Fibroblast of gingiva (primary cell): ENCODE measurements at places on chromosomes 7 and 10.
A peak's percentile ranks its signal among the peaks of the same experiment; 100 is the strongest.

GRCh38 chr10:80359644-80360043, 3.1 kb downstream of the DYDC2 start:
- DNase-seq, result no peak

GRCh38 chr10:81108516-81109199, 571.0 kb downstream of the SH2D4B start:
- no peak for DNase-seq

GRCh38 chr10:132855889-132856288, 69.9 kb upstream of the NKX6-2 start:
- DNase-seq, result no peak

GRCh38 chr7:73366990-73367389, 39.0 kb downstream of the FKBP6 start:
- no peak for DNase-seq

DNA sequence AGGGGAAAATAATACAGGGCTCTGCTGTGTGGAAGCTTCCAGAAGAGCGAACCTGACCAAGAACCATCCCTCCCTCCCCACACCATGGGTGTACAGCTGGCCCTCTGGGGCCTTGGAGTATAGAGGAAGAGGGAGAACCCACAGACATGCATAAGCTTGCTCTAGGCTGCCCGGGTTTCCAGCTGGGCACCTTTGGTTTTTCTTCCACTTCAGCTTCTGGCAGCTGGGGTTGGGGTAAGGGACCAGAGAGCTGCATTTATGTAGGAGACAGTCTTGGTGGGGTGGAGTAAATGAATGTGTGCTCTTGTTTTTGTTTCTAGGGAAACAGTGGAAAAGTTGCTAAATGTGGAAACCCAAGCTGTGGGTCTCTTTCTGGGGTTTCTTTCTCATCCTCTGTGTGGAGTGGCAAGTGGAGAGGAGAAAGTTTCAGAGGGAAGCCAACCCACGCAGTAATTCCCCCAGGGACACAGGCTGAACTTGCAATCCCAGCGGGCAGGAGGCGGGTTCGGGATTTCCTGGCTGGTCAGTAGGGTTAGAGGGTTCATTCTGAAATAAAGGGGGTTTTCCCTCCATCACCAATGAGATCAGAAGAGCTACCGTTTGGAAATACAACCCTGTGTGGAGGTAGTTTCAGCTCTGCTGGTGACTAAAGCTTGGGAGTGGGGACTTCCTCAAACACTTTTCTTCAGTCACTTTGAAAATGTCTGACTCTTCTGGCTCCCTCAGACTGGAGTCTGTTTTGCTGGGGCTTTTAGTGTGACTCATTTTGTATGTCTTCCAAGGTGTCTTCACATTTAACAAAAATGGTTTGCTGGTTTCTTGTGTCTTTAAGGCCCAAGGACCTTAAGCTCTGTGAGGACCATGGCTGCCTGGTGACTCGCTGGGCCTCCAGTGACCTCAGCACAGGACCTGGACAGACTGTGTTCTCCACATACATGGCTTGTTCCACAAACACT, 22.2 kb upstream of the SRGN start:
- peak; percentile 83 for DNase-seq

DNA sequence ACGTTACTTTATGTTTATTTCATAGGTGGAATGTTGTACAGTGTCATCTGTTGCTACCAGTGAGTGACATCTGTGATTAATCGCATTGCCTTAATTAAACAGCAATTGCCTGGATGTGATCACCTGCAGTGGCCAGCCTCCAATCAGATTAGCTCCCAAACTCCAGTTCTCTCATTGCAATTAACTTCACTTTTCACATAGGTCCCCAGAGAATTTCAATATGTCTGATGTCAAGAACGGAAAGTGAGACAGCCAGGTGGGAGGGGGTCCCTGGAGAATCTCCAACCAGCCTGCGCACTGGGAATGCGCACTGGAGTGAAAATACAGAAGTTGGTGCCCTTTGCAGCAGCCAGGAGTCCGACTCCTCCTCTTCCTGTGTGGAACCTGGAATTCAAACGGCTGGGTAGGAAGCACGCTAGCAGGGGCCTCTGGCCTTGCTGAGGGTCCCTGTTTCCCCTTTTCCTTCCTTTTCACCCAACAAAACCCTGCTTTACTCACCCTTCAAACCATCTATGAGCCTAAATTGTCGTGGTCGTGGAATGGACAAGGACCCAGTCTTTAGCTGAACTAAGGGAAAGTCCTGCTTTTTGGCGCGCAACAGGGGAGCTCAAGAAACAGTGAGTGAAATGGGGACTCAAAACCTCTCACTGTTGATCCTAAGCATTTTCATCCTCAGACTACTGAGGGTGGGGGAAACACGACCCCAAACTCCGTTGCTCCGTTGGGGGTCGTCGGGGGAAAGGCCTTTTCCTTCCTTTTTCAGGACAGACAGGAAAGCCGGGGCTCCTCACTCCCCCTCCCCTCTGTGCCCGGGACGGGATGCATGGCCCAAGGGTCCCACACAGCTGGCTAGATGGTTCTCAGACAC, 1355.5 kb upstream of the LRRTM3 start:
- no peak for DNase-seq

GRCh38 chr10:132837905-132838304, 52.0 kb upstream of the NKX6-2 start:
- DNase-seq, result no peak

- DNase-seq, result no peak
These were observed 15.6 kb downstream of the ASB4 start for GRCh38 chr7:95501261-95501832.

- DNase-seq, result peak; percentile 18
These were observed 160.5 kb downstream of the AOAH start for GRCh38 chr7:36563706-36564327.

DNA sequence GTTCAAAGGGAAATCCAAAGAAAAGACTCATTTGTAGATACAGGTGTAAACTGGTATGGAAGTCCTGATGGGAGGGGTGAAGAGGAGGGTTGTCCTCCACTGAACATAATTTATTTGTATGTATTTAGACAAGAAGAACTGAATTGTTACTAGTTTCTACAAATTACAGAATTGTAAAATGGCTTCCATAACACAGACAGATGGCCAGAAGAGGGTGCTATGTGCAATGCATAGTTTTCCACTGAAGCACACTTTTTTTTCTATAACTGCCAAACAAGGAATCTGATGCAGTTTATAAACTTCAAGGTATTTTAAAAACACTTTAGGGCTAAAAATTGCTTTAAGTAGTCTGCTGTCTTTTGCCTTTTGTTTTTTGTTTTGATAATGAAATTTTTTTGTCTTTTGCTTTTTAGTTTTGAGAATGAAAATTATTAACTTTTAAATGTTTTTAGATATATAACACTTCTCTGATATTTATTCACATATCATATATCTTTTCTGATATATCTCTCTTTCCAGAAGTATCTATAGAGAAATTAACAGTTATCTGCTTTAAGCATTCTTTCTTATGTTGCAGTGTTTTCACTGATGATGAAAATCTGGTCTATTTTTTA, 58.5 kb downstream of the PHYHIPL start:
- peak; percentile 23 for DNase-seq

DNA sequence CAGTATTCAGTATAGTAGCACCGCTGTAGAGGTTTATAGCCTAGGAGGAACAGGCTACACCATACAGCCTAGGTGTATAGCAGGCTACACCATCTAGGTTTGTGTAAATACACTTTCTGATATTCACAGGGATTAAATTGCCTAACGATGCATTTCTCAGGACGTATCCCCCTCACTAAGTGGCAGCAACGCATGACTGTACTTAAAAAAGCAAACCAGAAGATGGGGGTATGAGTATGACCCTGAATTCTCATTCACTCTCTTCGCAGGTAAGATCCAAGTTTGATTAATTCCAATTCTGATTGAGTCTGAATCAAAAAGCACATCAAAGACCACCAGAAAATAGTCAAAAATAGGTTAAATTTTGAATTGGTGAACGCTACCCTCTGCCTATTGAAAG, 972 bp downstream of the ORC5 start:
- DNase-seq, result no peak

- no peak for DNase-seq
These were observed 63.9 kb downstream of the WDFY4 start for GRCh38 chr10:48748573-48748972.

- no peak for DNase-seq
These were observed 223.0 kb downstream of the SORCS1 start for GRCh38 chr10:106941297-106942034.

GRCh38 chr10:74967911-74968666, 141.7 kb downstream of the KAT6B start:
- DNase-seq, result no peak

DNA sequence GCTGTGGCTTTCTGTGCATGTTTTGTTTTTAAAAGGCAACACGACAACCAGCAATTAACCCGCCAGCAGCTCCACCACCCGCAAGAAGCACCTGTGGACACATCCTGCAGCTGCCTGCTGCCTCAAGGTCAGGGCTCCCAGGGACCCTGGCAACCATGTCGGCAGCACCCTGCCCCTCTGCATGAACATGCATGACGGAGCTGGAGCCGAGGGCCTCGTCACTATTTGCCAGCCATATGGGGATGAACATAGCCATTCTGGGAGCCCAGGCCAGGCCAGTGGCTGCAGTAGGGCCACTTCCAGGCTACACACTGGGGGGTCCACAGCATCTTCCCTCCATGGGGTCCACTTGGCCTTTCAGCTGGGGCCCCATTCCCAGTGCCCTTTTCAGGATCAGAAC, 52.9 kb downstream of the CAMK2B start:
- DNase-seq, result no peak

DNA sequence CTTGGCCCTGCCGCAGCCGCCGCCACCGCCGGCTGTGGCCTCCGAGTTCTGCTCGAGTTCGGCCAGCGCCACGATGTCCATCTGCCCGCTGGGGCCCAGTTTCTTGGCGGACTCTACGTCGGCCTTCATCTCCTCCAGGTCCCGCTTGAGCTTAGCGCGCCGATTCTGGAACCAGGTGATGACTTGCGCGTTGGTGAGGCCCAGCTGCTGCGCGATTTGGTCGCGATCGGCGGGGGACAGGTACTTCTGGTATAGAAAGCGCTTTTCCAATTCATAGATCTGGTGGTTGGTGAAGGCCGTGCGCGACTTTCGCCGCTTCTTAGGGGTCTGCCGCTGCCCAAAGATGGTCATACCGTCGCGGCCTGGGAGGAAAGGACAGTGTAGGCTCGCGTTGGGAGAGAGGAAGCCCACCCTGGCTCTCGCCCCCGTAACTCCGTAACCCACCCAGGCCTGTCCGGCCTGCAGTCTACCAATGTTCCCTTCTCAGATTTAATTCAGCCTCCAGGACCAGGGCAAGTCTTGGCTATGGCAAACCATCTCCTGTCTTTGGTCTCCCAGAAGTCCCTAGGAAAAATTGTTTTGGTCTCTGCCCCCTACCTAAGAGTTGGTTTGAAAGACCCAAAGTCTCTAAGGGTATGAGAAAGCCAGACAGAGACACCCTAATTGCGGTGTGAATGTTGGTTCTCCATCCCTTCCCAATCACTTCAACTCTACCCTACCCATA, 1.7 kb downstream of the LBX1 start:
- no peak for DNase-seq

DNA sequence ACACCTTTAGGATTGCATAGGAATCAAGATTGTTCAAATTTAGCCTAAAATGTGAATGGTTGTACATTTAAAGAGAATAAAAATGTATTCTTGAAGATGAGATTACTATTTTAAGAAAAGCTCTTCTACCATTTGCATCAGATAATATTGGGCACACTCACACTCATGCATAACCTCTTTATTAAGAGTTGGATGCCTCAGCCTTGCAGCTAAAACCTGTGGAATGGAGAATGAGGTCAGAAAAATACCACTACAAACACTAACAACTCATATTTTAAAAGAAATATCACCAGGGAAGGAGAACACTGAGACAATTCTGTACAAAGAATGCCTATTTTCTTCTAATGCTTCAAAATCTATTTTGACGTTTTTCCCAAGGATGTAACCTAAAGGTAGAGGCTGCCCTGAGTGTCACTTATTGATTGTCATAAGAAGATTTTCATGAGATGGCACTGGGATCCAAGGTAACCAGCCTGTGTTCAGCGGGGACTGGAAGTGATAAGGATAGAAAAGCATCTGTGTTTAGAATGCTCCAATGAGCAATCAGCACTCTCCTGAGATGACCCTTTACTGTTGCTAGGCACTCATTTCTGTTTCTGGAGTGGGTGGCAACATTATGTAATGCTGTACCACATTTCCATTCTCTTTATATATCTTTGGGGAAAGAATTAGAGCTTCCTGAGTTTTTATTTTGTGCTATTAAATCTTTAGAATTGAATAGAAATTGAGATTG, 26.6 kb downstream of the REEP3 start:
- DNase-seq, result no peak

GRCh38 chr7:100152937-100153666, 4.4 kb downstream of the LAMTOR4 start:
- DNase-seq, result no peak

DNA sequence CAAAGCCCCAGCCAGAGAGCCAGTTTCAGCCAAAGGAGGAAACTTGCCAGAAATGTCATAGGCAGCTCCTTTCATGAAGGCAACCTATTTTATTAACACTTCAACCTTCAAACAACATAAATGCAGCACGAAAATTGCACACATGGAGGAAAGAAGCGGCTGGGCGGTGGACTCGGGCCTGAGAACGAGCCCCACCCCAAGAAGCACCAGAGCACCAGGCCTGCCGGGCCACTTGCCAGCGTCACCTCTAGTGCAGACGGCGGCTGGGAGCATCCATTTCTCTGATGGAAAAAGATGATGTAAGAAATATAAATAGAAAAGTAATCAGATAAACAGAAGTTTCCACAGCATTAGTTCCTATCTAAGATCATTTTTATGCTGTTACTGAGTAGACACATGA, 100.0 kb downstream of the TCERG1L start:
- no peak for DNase-seq

DNA sequence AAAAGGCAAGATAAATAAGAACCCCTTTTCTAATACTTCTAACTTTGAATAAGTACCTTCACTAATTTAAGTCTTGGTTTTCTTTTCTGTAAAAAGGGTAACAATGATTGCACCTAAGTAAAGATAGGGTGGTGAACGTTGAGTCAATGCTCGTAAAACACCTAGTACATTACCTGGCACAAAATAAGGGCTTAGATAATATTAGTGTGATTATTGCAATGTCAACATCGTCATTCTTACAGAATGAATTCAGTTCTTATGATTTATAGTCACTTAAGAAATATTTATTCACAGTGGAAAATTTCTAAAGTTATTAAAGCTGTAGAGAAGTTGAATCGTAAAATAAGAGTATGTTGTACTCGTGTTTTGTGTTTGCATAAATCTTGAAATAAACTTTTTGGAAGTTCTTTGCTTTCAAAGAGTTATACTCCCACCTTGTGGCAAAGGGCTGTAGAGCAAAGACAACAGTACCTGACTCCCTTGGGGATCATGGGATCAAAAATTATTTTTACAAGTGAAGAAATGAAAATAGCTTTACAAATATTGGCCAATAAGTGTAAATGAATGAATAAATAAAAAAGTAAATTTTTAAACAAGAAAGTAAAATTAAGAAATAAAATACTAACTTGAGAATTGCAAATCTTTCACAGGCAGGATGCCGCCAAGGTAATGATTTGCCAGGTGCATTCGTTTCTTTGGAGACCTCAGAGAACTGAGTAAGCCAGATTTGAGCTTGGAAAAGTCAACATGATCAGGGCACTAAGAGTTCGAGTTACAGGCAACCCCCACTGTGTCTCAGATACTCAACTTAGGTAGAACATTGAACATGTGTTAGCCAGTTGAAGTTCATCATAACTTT, 285.8 kb upstream of the CACNA2D1 start:
- peak; percentile 31 for DNase-seq
